ENCODE measurements at places on chromosomes 4 and X.

- DNase-seq, result peak; percentile 89
Measured at GRCh38 chrX:107118322-107119147, at the start of gene RBM41. Gene RBM41 (minus strand): TSS chrX:107118822. CDS start chrX:107118773, 49 bp downstream.

DNA sequence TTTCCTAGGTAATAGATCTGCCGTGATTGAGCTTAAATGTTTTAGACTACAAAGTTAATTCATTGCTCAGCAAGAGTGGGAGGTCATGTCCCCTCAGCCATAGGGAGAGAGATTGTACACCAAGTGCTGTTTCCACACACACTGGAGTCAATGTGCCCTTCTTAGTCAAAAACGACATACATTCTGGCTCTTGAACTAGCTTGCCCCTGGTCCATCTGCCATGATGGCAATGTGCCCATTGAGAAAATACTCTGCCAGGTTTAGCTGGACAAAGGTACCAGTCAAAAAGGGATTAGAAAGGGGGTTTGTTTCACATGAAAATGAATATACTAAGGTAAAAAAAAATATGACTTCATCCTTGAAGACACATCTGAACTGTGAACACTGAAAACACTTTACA, 377.1 kb upstream of the ADGRL3 start:
- DNase-seq, result no peak

- no peak for DNase-seq
Measured at GRCh38 chr4:6938237-6938636, 28.6 kb downstream of the TBC1D14 start.

GRCh38 chr4:151860561-151861093, 99.8 kb upstream of the GATB start:
- DNase-seq, result no peak

GRCh38 chrX:17086317-17086716, 139.9 kb downstream of the REPS2 start:
- no peak for DNase-seq

- DNase-seq, result no peak
Measured at GRCh38 chr4:159776961-159777360, 674.1 kb downstream of the RAPGEF2 start.

GRCh38 chr4:168174308-168174707, 82.0 kb downstream of the ANXA10 start:
- no peak for DNase-seq

- DNase-seq, result no peak
Measured at GRCh38 chr4:38924353-38924752, 56.7 kb downstream of the FAM114A1 start.

GRCh38 chr4:62670514-62670913, 1470.4 kb downstream of the ADGRL3 start:
- no peak for DNase-seq

GRCh38 chr4:142043509-142043908, 407.1 kb downstream of the IL15 start:
- no peak for DNase-seq

DNA sequence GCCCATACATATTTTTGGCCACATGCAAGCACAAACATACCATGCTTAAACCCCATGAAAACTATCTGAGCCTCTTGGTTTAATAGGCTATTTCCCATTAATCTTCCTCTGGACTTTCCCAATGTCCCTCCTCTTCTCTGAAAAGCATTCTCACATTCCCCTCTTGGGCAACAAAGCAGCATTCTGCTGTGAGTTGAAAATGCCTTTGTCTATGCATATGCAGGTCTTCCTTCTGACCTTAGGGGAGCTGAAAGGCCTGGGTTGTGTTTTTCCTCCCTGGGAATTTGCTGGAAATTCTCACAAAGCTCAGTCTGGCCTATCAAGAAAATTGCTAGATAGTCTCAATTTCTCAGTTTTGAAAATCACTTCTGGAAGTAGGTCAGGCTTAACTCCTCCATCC, 4.2 kb downstream of the VSIG4 start:
- no peak for DNase-seq
